ENCODE measurements at places on chromosomes 11 and 22.

DNA sequence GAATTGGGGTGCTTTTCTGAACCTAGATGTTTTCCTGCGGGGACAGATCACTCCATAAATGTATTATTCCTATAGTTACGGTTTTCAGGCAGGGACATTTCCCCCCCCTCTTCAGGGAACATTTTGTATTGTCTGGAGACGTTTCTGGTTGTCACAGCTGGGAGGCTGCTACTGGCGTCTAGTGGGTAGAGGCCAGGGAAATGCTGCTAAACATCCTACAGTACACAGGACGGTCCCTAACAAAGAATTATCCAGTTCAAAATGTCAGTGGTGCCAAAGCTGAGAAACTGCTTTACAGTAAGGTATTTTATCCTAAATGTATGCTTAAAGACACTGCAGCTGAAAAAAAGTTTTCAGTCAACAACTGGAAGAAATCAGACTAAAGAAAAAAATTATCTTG is 19.4 kb downstream of the PIWIL4 start:
- no peak for DNase-seq

GRCh38 chr11:70710601-70711000 is 312.3 kb downstream of the CTTN start:
- DNase-seq = no peak

GRCh38 chr11:3190600-3190999 is 25.5 kb upstream of the OSBPL5 start:
- no peak for DNase-seq

DNA sequence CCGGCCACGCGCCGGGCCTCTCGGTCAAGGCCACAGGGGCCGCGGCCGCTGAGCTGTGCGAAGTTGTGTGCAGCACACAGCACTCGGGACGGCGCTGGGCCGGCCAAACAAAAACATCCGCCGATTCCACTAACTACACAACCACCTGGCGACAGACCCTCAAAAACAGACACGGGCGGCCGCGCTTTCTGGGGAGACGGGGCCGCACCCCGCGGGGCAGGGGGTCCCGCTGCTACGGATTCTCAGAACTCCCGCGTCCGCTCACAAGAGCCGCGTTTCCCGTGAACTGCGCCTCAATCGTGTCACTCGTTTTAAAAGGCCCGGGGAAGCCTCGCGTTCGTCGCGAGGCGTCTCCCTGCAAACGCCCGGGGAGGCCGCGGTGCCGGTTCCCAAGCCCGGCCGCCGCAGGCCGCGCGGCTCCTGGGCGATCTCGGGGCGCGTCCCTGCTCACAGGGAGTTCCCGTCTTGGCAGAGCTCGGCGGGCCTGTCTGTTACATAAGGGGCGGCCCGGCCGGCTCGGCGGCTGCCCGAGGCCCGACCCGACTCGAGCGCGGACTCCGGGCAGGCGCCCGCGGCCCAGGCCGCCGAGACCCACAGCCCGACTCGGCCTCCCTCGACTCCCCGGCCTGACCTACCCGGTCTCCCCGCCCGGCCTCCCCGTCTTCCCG is 936 bp downstream of the BRD1 start:
- DNase-seq = peak; percentile 49

DNA sequence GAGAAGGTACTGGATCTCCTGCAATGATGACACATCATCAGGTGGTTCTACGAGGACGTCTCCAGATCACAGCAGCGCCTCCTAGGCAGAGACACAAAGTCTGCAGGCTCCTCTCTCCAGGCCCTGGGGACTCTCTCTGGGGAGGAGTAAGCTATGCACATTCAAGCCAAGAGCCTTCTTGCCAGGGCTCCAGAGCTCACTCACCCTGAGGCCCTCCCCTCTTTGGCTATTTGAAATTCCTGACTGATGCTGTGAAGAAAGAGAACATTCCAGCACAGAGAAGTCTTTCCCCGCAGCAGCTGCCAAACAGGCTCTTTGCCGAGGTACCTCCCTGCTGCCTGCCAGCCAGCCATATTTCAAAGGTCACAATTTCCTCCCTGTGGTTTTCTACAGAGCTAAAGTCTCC is 204.9 kb downstream of the CSNK2A3 start:
- peak; percentile 6 for DNase-seq
